NCI-H2171 (cell line): ENCODE measurements at places on chromosomes 3 and 15.

- DNase-seq, result no peak
Measured at GRCh38 chr3:169610888-169611291, 52.6 kb downstream of the MECOM start.

DNA sequence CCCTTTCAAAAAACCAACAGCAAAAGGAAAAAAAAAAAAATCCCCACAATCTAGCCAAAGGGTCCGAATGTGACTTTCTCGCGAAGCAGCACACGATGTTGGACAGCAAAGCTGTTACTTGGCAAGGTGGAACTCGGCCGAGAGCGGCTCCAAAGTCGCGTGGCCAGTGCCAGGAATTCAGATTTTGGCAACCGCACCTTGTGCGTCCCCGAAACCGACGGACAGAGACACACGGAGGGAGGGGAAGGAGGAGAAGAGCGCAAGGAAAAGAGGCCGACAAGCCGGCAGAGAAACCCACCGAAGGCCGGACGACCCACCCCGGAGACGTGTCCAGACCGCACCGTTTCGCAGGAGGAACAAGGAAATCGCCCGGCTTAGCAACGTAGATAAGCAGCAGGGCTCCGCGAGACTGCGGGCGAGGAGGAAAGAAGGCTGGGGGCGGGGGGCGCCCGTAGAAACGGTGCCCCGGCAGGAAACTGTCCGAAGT is 517.3 kb downstream of the MECOM start:
- DNase-seq, result no peak

GRCh38 chr15:69421498-69421897 is 7.3 kb downstream of the KIF23 start:
- DNase-seq, result no peak

GRCh38 chr15:48481802-48482201 is 150.6 kb downstream of the DUT start:
- no peak for DNase-seq

DNA sequence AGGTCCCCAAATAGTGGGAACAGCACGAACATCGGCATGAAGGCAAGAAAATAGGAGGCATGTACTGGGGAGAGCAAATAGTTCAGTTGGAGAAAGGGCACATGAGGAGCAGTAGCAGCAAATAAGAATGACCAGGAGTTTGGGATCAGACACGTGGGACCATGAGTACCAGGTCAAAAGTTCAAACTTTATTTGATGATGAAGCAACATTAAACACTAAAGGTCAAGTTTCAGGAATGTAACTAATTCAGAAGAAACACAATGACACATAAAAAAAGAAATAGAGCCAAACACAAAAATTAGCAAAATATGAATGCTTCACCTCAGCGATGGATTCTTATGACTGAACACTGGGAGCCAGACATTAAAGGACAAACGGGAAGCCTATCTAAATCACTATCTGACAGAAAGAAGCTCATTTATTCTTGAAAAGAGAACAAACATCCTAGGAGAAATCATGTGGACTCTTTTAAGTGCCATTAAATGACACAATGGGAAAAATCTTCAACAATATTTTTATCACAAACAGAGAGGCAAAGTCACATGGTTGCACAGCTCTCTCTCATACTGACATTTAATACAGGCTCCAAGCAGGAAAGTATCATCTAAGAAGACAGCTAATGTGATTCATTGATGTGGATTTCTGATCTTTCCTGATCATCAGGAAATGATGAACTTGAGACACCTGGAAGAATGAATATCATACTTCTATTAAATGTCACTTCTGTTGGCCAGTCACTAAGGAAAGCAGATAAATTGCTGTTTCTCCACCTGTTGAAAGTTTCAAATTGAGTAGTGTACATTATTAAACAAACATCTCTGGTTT is 216.9 kb upstream of the THBS1 start:
- DNase-seq, result no peak

DNA sequence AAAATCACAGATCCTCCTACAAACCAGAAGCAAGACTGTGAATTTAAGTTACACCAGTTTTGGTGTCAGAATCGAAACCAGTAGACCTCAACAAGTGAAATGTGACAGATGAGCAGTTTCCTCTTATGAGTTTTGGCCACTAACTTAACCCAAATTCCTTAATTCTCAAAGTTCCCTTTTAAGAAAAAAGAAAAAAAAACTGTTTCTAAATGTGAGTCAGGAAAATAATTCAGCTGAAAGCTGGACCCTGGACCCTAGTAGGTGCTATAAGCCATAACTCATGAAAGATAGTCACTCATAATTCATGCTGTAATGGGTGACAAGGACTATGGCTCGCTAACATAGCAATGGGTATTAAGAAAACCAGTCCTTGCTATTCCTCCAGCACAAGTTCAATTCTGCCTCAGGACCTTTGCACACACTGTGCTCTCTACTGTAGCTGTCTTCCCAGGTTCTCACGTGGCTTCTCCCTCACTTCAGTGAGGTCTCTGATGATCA is 9.0 kb upstream of the THRB start:
- DNase-seq, result no peak

- DNase-seq, result no peak
Measured at GRCh38 chr3:175916191-175916934, 1057.2 kb downstream of the NAALADL2 start.

DNA sequence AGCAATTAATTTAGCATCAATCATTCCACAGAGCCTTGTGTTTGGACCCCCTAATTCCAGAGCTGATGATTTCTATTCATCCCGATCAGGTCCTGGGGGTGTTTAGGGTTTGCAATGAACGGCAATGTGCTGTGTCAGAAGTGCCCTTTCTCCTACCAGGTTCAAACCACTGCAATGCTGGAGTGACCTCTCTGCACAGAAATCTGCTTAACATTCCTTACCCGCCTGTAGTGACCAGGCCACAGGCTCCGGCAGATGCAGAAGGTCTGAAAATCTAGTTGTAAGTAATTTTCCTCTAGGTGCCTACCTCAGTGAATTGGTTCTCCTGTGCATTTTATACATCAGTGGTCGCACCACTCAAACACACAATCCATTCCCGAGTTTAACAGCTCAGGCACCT is 725.3 kb upstream of the CFAP20DC start:
- DNase-seq, result no peak

DNA sequence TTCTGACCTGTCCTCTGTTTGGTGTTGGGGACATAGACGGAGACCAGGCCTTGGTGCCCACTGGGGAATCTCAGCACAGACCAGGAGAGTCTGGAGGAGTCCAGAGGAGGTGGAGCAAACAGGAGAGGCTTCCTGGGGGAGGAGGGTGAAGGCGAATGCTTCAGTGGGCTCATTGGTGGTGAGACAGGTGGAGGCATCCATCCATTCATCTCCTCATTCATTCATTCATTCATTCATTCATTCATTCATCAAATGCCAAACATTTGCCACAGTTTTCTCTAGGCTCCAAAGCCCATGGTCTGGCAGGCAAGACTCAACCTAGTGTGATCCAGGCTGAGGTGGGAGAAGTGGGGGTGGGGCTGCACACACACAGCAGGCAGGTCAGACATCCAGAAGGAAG is 7.9 kb upstream of the LINGO1 start:
- DNase-seq, result no peak

DNA sequence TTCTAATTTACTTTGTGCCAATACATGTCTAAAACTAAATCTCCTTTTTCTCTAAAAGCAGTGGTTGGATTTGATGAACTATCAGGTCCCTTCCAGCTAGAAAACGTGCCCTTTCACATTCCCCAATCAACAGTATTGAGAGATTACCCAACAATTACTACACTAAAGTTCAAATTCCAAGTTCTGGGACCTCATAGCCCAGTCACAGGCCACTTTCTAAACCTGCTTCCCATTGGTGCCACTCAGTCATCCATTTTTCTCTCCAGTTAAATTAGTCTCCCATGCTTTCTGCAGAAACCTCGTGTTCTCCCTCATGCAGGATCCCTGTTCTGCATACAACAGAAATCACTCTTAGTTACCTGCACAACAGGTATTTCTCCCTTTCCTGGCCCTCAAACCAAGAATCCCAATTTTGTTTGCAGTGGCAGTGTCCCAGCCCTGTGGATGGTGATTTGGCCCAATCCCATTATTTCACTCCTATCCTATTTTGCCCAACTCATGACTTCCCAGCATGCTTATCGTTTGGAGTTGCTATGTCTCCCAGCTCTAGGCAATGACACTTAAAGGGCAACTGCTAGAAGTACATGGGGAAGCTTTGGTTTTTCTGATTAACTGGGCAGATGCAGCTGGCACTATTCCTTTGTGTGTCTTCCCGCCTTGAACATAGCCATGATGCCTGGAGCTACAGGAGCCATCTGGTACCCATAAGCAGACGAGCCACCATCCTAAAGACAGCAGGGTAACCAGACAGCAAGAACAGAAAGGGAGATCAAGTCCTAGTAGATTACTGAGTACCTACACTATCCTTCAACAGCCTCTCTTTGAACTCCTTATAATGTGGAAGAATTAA is 224.2 kb downstream of the MINAR1 start:
- DNase-seq, result peak; percentile 17
